ENCODE measurements at places on chromosomes 13 and 19.

DNA sequence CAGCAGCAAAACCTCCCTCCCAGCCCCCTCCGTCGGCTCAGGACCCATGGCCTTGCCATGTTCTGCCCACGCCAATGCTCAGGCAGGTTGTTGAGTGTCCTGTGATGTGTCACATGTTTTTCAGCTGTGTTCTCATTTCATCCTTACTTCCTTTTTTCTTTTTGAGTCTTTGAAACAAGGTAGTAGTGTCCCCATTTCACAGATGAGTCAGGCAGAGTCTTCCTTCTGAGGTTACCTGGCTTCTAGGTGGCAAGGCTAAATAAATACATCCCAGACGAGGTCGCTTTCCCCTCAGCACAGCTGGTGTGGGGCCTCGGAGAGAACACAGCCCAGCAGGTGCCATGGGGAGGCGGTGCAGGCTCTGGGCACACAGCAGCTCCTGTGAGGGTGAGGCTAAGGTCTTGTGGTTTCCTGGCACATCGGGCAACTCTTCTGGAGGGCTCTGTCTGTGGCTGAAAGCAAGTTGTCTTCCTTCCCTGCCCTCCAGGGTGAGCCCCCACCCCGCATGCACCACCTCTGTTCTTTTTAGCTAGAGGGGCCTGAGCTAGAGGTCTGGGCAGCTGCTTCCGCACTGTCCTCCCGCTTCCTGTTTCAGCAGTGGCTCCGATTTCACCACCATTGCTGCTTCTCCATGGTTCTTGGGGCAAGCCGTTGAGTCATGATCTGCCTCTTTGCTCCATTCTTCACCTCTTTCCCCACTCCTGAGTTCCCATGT is 15.1 kb downstream of the PRAM1 start:
- DNase-seq: no peak

- peak; percentile 27 for DNase-seq
Observed at GRCh38 chr13:29693275-29693945, 97.9 kb upstream of the SLC7A1 start.

- no peak for DNase-seq
Observed at GRCh38 chr19:3403489-3404323, 37.3 kb downstream of the NFIC start.

DNA sequence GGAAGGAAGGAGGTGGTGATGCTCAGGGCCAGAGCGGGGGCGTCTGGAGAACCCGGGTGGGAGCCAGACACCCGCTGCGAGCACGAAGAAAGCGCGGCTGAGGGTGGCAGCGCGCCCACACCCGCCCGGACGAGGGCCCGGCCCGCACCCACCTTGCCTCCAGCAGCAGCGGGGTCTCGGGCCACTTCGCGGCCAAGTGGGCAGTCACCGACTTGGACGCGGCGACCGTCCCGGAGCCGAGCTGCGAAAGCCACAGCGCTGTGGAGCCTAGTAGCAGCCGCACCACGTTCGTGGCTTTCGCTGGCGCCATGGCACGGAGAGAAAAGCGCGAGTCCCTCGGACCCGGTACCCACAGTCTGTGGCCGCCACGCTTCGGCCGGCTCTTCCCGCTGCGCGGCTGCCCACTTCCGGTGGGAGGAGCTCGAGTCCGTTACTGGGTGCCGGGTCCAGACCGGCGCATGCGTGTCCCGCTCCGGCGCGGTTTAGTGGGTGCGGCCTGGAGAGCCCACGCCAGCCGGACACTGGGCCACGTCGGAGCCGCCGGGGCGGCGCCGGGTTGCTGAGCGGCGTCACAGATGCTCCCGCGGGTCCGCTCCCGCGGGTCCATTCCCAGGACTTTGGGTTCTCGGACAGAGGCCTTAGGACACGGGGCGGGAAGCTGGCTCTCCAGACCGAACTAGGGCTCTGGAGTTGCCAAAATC is at the start of gene UGGT2:
Gene UGGT2, minus strand, starts transcription at position 399 of the 701 bp plus-strand sequence. Its CDS starts 89 bp downstream, at position 310.
- DNase-seq: peak; percentile 98

DNA sequence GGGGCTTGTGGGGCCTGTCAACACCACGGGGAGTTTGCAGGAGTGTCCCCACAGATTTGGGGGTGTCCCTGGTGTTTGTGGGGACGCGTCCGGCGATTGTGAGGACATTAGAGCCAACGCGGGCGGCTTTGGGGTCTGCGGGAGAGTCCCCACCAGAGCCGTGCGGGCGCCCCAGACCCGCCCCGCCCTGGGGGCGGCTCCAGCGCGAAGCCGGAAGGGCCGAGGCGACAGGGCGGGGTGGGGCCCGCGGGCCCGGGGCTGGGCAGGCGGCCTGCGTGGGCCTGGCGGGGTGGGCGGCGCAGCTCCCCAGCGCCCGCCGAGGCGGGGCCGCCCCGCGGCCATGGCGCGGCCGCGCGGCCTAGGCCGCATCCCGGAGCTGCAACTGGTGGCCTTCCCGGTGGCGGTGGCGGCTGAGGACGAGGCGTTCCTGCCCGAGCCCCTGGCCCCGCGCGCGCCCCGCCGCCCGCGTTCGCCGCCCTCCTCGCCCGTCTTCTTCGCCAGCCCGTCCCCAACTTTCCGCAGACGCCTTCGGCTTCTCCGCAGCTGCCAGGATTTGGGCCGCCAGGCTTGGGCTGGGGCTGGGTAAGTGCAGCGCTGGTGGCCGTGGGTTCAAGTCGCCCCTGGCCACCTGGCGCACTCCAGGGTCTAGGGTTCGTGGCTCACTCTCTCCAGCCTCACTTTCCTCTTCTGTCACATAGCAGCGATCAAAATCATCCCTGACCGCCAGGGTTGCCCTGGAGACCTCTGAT is 10.3 kb downstream of the PDE4A start:
- DNase-seq: no peak

GRCh38 chr19:46191972-46192371 is 37.6 kb upstream of the IGFL1 start:
- no peak for DNase-seq

GRCh38 chr19:53961523-53962356 is 997 bp upstream of the CACNG8 start:
- DNase-seq: no peak

GRCh38 chr13:112160558-112160957 is 93.6 kb downstream of the SOX1 start:
- DNase-seq: no peak

GRCh38 chr19:12596927-12597548 is 13.6 kb downstream of the ZNF490 start:
- DNase-seq: no peak

DNA sequence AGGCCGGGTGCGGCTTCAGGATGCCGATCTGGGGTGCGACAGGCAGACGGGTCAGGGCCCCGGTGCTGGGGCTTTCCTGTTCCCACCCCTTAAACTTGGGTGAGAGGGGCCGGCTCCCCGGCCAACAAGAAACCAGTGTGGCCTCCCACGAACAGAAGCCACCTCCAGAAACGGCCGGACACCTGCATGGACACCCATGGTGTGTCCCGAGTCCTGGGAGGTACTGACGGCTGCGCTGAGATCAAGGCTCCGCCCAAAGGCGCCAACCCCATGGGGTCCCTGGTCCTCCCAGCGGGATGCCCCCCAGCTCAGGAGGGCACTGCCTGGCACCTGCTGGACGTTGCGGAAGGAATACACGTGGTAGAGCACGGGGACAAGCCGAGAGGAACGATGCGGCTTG is 11.5 kb downstream of the POLRMT start:
- DNase-seq: no peak

GRCh38 chr19:45424191-45425058 is 708 bp upstream of the ERCC1 start:
- DNase-seq: peak; percentile 93

DNA sequence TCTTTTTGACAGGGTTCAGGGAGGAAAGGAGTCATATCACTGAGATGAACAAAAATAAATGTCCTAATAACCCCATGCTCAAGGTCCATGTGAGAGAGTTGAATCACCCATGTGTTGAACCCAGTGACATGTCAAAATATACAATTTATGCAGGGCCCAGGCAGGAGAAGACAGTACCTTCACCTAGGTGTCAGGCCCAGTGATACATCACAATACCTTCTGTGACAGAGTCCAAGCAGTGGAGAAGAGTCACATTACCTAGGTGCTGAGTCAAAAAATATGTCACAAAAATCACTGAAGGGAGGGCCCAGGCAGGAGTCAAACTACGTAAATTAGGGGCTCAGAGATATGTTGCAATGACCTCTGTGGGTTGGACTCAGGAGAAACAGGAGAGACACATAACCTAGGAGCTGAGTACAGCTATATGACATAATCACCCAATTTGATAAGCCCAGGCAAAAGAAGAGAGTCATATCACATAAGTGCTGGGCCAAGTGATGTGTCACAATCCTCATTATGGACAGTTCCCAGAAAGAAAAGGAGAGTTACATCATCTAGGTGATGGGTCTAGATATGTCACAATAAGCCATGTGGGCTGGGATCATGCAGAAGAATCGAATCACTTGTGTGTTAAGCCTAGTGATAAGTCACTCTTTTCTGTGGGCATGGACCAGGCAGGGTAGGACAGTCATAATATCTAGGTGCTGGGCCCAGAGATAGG is 13.8 kb upstream of the ZNF724 start:
- no peak for DNase-seq

GRCh38 chr19:32202244-32202643 is 143.2 kb upstream of the ZNF507 start:
- no peak for DNase-seq

- no peak for DNase-seq
Observed at GRCh38 chr13:84237143-84237542, 354.9 kb upstream of the SLITRK1 start.

DNA sequence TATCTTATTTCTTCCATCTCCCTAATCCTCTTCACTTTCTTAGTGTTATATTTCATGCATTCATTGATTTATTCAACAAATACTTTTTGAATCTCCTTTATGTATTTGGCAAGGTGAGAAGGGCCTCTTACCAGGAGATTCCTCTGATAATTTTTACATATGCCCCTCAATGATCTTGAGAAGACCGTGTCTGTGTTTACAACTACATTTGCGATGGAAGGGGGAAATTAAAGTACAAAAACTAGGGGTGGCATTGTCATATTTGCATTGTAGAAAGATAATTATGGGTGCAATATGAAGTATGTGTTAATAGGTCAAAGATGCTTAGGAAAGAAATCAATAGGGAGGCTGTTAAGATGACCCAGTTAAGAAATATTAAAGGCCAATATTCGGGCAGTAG is 1108.4 kb upstream of the MIR17HG start:
- DNase-seq: no peak

GRCh38 chr19:31570718-31571117 is 221.5 kb upstream of the TSHZ3 start:
- DNase-seq: no peak

- DNase-seq: no peak
Observed at GRCh38 chr13:83190020-83190419, 692.3 kb downstream of the SLITRK1 start.

GRCh38 chr19:39401549-39402345 is 4.9 kb upstream of the ZFP36 start:
- no peak for DNase-seq

DNA sequence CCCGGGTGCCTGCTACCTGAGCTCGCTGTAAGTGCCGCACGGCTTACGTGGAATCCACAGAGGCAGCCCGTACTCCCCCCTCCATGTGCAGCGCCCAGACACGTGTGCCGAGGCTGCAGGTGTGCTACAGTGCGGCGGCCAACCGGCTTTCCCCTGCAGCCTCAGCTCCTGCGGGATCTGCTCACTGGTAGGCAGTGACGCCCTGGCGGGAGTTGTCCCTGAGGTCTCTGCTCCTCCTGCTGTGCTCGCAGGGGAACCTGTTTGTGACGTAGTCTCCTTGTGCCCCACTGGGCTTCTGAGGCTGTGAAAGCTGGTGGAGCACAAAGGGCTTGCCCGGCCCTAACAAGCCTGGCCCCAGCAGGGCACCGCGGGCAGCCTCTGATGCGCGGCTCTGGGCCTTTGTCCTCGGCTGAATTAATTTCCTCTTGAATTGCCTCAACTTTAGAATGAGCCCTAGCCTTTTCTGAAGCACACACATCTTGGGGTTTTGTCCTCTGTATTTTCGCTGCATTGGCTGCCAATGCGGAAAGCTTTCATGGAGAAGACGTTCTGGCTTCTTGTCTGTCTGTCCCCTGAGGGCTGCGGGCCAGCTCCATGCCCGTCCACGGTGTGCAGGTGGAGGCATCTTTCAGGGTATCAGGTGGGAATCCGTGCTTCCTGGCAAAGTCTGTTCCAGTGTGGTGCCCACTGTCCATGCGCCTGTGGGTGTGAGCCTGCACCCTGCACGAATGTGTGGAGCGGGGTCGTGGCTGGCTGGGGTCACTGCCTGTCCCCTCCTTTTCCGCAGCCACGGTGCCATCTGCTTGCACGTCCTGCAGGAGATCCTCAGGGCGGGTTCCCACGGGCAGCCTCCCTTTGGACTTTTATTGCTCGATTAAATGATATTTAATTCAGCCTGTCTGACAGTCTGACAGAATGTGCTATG is 77.3 kb upstream of the MCF2L start:
- DNase-seq: no peak

- DNase-seq: peak; percentile 66
Observed at GRCh38 chr13:32911506-32911905, 104.7 kb upstream of the KL start.

DNA sequence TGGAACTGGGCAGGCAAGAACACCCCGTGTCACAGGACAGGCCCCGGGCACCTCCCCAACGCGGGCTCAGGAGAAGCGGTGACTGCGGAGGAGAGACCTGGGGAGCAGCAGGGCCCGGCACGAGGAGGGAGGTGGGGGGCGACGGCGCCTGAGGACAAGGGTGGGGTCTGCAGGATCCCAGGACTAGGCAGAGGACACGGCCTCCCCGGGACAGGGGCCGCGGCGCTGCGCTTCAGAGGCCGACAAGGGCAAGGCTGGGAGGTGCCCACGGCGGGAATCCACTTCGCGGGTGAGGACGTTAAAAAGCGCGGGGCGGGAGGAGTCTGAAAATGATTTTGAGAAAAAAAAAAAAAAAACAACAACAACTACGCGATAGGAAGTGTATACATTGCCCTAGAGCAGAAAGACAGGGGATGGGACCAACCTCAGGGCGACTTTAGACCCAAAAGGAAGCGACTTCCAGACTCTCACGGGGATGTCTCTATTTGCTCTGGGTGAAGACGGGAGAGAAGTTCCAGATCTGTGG is 44.9 kb downstream of the ZNF611 start:
- DNase-seq: peak; percentile 9

DNA sequence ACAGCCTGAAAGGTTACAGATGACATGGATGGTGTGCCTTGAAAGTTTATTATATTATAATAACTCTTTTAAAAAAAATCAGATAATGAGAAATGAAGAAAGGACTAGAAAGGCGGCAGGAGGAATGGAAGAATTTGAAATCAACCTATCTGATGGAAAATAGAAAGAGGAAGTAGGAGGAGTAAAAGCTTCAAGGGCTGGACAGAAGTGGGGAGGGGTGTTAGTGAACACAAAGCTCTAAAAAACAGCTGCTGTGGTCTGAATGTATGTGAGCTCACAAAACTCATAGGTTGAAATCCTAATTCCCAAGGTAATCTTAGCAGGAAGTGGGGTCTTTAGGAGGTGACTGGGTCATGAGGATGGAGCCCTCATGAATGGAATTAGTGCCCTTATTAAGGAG is 19.5 kb downstream of the CCDC70 start:
- DNase-seq: no peak
